ENCODE measurements at places on chromosomes 2 and 18. TPM values are rescaled to one million over a fixed set of nuclear protein-coding genes. Genes with fewer than 3 reads are reported as not detected.

PLB1 gene
- total RNA-seq: 21.6 TPM

DNA sequence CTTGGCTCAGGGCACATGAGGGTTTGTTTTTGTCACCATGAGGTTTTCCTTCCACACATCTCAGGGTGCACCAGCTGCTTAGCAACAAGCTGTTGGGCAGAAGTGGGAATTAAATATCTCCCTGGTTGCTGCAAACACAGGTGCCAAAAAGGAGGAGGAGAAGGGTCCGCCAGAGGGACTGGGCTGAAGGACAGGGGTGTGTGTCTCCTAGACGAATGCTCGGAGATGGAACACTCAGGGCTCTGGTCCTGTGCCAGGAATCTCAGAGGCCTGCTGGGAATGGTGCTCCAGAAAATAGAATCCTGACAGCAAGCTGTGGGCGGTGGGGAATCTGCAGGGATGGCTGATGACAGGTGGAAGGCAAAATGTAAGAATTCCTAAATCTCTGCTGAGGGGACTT, 94.5 kb downstream of the VSNL1 start:
- no peak for DNase-seq

DNA sequence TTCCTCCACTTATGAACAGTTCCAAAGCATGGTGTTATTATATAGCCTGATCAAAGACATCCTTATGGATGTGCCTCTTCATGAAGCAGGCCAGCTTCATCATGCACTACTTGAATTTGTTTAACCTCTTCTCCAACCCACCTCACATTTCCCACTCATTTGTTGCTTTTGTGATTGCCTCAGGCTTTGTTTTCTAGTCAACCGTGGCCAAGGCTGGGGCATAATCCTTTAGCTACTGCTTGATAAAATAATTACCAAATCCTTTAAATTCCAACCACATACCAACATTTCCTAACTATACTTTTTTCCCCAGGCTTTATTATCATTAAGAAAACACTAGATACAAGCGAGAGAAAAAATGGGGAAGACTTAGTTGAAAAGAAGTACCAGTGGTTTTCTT, 39.6 kb upstream of the SCN1A start:
- DNase-seq: no peak

- no peak for DNase-seq
These were observed 12.2 kb downstream of the ICOS start for GRCh38 chr2:203948733-203949132.
